Aortic smooth muscle cell (primary cell): ENCODE measurements at places on chromosomes 7 and 10. TPM values are rescaled to one million over a fixed set of nuclear protein-coding genes. Genes with fewer than 3 reads are reported as not detected.

The HPSE2 gene
- total RNA-seq = not detected in 2 replicates

The PTCD1 gene
- 5.0 and 6.7 TPM in 2 replicates for total RNA-seq

The GPR37 gene
- total RNA-seq = 2.4 and 4.8 TPM in 2 replicates

The PODXL gene
- total RNA-seq = 5.2 and 11.7 TPM in 2 replicates

The CCL24 gene
- not detected in 2 replicates for total RNA-seq

The GCK gene
- 0.25 and 0.26 TPM in 2 replicates for total RNA-seq

The WDR86 gene
- 0.06 and 0.26 TPM in 2 replicates for total RNA-seq

The ITPRID1 gene
- total RNA-seq = not detected in 2 replicates

The FAM25A gene
- total RNA-seq = not detected in 2 replicates

The OPN1SW gene
- total RNA-seq = not detected in 2 replicates

The ZSCAN21 gene
- total RNA-seq = 8.8 and 10.7 TPM in 2 replicates

The RTKN2 gene
- total RNA-seq = 2.9 and 5.0 TPM in 2 replicates

The STOX1 gene
- under 0.01 and 0.06 TPM in 2 replicates for total RNA-seq

The ADAM8 gene
- total RNA-seq = 0.87 and 1.3 TPM in 2 replicates

The ENO4 gene
- 0.19 and 0.26 TPM in 2 replicates for total RNA-seq

The ADAMTS14 gene
- 3.7 and 5.1 TPM in 2 replicates for total RNA-seq

The MSS51 gene
- total RNA-seq = 1.1 and 1.2 TPM in 2 replicates

The BTBD16 gene
- total RNA-seq = 0.31 and 0.40 TPM in 2 replicates

The GRID2IP gene
- not detected in 2 replicates for total RNA-seq

The EDRF1 gene
- 17.7 and 20.0 TPM in 2 replicates for total RNA-seq

The PLAU gene
- total RNA-seq = 37.4 and 45.2 TPM in 2 replicates

The RAMP3 gene
- total RNA-seq = not detected in 2 replicates

The CHAT gene
- 0.06 TPM in 1 of 2 replicates, not detected in the other for total RNA-seq

The HGF gene
- total RNA-seq = 792 and 854 TPM in 2 replicates

The DGKI gene
- 3.9 and 5.3 TPM in 2 replicates for total RNA-seq

The RNLS gene
- total RNA-seq = 10.4 and 11.6 TPM in 2 replicates

The NCAPG2 gene
- 18.5 and 25.1 TPM in 2 replicates for total RNA-seq

The NCF1 gene
- total RNA-seq = not detected in 2 replicates
